EL (cell line): ENCODE measurements at places on chromosomes 1 and 21.

- peak; percentile 79 for DNase-seq
These were observed 23.0 kb downstream of the ACTA1 start for GRCh38 chr1:229410692-229411433.

DNA sequence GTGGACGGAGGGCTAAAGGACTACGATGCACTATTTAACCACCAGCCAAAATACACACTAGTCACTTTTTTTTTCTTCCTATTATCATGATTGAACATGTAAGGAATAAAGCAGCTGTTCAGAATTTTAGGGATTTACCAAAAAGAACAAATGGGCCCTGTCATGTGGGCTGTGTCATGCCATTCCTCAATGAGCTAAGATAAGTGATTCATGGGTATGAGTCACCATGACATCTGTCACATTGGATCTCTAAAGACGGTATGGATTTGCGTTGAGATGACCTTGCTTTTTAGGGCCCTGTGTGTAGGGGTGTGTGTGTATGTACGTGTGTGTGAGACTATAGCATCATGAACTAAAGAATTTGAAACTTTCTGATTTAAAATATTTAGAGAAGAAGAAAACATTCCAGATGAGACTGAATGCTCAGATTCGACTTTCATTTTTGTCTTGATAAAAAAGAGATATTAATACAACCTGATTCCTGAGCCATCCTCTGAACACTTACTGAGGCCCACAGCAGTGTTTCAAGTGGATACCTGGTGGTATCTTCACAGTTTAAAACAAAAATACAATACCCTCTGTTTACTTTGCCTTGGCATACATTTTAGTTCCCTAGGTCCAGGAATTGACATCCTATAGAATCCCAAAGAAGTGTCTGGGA lies 246.1 kb upstream of the DUSP10 start:
- DNase-seq = peak; percentile 81

- no peak for DNase-seq
These were observed 73.2 kb downstream of the DISC1 start for GRCh38 chr1:231699784-231700183.

DNA sequence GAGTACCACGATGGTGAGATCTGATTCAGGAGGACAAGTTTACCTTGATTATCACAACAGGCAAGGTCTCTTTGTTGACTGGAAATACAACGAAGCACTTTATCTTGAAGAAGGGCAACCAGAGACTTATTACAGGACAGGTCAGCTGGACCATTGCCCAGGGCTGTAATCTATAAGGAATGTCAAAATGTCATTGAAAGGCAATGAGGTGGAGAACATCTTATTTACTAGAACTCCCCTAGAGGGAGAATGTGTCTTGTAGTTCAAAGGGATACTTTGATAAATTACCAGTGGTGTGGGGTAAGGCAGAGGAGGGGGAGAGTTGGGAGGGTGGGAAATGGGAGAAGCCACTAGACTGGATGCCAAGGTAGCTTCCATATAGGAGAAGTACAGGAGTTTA lies 212.3 kb downstream of the NCAM2 start:
- DNase-seq = no peak

DNA sequence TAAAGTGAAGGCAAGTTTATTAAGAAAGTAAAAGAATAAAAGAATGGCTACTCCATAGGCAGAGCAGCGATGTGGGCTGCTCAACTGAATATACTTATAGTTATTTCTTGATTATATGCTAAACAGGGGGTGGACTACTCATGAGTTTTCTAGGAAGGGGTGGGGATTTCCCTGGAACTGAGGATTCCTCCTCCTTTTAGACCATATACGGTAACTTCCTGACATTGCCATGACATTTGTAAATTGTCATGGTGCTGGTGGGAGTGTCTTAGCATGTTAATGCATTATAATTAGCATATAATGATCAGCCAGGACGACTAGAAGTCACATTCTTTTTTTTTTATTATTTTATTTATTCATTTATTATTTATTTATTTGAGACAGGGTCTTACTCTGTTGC lies 46.4 kb upstream of the BARHL2 start:
- no peak for DNase-seq

DNA sequence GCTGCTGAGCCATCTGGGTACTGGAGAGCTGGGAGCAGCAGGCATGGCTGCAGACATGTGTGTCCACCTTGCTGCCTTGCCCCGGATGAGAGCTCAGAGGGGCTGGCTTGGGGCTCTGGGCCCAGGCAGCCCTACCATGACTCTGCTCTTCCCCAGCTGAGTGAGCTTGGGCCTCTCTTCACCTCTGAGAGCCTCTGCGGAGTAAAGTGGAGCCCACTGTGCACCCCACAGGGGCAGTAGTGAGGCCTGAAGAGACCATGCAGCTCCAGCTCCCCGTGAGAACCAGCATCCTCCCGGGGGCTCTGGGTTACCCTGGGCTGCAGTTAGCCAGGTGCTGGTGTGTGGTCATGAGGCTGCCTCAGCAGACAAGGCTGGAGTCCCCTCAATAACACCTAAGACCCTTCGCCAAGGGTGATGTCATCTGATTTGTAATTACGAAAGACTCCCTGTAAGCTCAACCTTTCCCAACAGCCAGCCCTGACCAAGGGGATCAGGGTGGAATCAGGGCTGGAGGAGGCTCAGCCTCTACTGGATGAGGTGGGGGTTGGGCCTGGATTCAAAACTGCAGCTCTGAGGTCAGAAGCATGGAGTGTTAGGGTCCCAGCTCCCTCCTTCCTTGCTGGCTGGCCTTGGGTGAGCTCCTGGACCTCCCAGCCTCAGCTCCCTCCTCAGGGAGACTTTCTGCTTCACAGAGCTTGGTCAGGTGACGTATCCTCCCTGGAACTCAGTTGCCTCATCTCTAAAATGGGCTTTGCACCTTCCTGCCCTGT lies 308.0 kb downstream of the MATN1 start:
- DNase-seq = no peak

DNA sequence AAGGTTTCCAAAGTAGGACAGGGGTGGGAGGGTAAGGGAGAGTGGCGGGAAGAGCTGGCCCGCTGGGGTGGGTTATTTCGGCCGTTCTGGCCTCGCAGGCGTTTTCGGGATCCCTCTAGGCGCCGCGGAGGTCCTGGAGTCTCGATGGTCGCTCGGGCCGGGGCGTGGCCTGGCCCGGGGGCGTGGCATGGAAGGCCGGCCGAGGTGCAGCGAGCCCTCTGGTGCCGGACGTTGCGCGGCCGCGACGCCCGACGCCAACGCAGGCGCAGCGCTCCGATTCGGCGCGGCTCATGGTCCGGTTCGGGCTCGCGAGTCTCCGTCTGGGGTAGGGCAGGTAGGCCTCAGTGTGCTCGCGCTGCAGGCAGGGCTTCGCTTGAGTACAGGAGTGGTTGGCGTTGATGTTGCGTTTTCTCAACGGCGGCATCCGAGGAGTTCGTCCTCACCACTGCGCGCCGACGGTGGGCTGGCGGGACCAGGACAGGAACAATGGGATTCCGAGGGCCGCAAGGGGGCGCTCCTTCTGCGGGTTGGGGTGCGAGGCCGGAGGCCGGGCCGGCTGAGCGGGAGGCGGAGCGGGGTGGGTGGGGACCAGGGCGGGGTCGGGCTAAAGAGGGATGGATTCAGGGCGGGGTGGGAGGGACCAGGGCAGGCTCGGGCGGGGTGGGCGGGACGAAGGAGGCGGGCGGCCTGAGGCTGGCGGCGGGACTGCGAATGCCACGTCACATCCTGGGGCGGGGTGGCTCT lies at the start of gene PGBD2:
PGBD2 (plus strand) TSS at position 227 of the 744 bp plus-strand sequence. CDS start 7,628 bp downstream, outside the sequence.
- DNase-seq = peak; percentile 92

DNA sequence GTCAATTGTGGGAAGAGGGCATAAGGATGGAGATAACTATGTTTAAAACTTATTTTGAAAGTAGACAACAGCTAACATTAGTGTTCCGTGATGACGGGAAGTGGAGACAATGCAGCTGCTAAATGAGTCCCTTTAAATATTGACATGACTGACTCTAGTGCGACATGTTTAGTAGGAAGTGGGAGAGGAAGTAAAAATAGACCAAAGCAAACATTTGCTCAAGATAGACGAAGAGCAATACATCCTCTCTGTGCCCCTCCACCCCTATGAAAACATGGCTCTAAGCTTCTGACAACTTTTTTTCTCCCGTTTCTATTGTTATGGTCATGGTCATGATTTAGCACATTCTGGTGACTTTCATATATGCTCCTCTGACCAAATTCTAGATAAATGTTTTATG lies 60.0 kb upstream of the HMCN1 start:
- DNase-seq = no peak

GRCh38 chr1:28807986-28808385 lies 4.0 kb upstream of the OPRD1 start:
- no peak for DNase-seq

DNA sequence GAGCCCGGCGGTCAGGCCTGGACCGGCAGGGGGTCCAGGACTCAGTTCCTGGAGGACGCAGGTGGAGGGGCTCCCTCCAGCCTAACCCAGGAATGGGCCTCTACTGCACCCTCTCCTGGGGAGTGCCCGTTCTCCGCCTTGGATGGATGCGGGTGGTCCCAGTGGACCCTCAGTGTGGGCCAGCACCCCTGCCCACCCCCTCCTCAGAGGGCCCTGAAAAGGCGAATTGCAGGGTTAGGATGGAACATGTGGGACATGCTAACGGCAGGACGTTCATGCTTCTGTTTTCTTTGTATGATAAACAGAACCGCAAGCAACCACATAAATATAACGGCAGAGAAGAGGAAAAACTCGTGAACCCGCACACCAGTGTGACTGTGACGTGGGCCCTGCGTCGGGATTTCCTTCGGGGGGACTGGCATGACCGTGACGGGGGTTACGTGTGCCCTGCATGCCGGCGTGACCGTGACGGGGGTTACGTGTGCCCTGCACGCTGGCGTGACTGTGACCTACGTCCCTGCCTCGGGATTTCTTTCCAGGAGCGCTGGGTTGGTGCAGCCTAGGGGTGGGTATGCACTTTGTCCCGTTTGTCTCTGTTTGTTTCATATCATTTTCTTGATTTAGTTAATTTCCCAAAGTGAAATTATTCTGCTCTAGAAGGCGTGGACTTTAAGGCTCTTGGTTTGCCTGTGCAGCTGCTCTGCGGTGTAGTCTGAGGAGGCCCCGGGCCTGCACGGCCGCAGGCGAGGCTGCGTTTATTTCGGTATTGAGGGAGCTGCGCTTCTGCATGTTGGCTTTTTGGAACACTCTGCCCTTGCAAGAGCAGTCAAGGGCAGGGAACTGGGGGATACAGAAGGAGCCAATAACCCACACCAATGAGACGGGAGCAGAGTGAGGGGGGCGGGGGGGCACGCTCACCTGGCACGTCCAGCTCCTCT lies 3.1 kb downstream of the FTCD start:
- no peak for DNase-seq

- DNase-seq = no peak
These were observed 13.6 kb downstream of the TTC39A start for GRCh38 chr1:51316846-51317120.

DNA sequence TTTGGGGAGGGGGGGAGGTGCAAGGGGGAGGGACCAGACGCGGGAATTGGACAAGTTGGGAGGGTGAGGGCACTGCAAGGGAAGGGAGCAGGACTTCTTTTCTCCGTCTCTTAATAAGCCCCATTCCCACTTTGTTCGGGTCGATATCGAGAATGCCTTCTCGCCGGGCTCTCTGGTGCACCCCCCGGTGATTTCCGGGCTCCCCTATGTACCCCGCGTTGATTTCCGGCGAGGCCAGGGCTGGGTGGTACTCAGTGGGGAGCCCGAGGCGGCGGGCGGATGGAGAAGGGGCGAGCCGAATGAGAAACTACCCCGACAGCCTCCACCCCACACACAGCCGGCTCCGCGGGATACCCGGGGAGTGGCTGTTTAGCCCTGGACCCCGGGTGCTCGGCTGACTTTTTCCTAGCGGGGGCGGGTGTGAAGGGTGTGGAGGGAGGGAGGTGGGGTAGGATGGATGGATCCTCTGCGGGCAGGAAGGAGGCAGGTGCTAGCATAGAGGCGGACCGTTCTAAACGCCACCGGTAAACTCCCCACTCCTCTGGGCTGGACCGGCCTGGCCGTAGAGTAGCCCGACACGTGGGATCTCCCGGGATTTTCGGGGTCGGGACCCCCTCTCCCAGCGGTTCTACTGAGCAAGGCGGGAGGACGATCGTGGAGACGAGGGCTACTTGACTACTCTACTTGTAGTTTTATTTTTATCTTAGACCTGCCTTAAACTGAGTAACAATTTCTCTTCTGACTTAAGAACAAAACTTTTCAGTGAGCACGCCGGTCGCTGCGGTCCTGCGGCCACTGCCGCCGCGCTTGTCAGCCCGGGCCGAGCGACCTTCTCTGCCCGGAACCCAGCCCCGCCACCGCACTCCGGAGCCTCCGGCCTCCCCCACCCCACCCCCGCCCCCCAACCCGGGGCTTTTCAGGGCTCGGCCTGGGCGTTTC lies 1.0 kb downstream of the RNF220 start:
- no peak for DNase-seq

DNA sequence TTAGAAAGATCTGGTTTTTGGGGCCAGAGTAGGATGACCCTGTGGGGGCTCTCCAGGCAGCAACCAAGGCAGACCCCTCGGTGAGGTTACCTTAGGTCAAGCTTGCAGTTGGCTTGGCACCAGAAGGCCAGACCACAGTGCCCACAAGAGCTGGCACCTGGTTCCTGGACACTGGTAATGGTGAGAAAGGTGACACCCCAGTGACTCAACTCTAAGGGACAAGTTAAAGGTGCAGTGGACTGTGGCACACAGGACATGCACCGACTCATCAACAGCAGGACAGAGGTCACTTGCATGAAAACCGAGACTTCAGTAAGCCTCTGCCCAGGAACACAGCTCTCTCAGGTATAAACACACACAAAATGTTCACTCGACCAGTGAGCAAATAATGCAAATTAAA lies 6.7 kb downstream of the LRRC38 start:
- no peak for DNase-seq

- no peak for DNase-seq
These were observed 4.4 kb downstream of the SDF4 start for GRCh38 chr1:1227386-1227785.
